MM.1S (cell line): ENCODE measurements at places on chromosomes 6 and 20.

DNA sequence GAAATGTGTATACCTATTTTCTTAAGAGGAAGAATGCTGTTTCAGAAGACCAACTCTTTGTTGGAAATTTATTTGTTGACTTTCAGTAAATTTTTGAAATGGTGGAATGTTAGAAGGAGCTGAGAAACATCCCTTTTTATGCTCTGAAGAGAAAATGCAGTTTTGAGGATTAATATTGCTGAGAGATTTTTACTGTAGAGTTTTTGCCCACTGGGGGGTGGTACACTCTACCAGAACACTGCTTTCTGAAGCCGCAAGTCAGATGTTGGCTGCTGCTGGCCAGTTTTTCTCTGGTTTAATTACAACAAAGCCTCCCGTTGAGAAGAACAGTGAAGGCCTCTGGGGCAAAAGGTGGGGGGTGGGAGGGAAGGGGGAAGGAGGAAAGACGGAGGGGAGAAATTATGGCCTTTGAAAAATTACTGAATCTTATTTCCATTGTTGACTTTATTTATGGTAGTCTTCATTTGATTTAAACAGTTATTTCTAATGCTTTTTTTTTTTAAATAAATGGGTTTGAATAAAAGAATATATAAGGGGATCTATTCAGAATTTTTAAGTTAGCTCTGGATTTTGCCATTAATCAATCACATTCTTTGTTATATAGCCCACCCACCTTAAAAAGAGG lies 3.0 kb downstream of the FLRT3 start:
- peak; percentile 62 for DNase-seq

GRCh38 chr6:111429571-111429970 lies 53.4 kb downstream of the REV3L start:
- DNase-seq = no peak

GRCh38 chr6:34151321-34152041 lies 5.6 kb upstream of the GRM4 start:
- no peak for DNase-seq

GRCh38 chr20:58649288-58650180 lies 1.5 kb upstream of the STX16 start:
- DNase-seq = no peak

- no peak for DNase-seq
Observed at GRCh38 chr20:43853174-43853803, 61.4 kb upstream of the TOX2 start.

GRCh38 chr6:157768304-157768703 lies 54.7 kb upstream of the SNX9 start:
- no peak for DNase-seq

DNA sequence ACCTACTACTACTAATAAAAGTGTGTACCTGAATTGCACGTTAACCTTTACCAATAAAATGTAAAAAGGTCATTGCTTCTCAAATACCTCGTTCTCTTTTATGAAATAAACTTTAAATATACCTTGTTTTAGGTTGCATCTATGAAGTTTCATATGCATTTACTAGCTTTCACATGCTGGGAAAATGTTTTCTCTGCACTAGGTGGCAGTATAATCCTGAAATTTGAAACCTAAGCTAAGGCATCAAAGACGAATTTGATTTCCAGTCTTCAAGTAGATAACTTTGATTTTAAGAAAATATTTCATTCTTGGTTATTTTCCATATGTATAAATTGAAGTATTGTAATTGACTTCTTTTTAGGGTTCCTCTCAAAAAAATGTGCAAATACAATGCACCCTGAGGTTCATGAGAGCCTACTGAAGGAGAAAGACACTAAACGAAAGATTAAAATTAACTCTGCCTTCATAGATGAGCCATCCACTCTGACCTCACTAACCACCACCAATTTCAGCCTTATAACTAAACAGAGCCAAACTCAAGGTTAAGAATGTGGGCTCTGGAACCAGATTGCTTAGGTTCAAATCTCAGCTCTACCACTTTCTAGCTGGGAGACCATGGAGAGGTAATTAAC lies 7.3 kb upstream of the COL9A1 start:
- DNase-seq = peak; percentile 65

- peak; percentile 28 for DNase-seq
Observed at GRCh38 chr20:3068986-3069900, 2.2 kb upstream of the OXT start.

GRCh38 chr20:33299111-33299603 lies 16.1 kb downstream of the BPIFB1 start:
- DNase-seq = peak; percentile 53

DNA sequence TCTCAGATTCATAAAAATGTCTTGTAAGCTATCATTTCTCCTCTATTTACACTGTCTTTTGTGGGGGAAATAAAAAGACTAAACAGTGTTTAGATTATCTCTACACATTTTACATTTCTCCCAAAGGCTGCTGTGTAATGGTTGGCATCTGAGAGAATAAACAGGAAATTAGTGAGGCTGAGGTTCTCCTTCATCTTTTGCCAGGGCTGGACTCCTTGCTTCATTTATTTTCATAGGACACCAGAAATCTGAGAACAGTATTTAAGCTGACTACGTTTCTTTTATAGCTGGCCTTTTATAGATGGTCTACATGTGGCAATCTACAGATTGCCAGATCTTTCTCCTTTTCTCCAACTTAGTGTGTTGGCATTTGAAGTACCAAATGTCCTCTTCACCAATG lies 41.5 kb downstream of the PLCB4 start:
- DNase-seq = no peak

GRCh38 chr6:149895048-149895590 lies 2.8 kb downstream of the RAET1E start:
- DNase-seq = no peak

DNA sequence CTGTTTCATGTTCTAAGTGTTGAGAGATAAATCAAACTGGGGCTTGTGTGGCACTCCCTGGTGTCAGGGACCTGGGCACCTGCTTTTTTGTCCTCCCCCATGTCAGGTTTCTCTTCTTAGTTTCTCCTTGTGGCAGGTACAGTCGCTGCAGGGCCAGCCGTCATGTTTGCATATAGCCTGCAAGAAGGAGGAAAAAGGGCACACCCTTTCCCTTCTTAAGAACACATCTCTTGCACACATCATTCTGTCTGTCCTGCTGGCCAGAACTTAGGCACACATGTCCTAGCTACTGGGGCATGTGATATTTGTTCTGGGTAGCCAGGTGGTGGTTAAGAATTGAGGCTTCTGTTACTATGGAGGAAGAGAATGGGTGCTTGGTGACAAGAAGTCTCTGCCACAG lies 27.9 kb downstream of the CDC5L start:
- DNase-seq = peak; percentile 28

DNA sequence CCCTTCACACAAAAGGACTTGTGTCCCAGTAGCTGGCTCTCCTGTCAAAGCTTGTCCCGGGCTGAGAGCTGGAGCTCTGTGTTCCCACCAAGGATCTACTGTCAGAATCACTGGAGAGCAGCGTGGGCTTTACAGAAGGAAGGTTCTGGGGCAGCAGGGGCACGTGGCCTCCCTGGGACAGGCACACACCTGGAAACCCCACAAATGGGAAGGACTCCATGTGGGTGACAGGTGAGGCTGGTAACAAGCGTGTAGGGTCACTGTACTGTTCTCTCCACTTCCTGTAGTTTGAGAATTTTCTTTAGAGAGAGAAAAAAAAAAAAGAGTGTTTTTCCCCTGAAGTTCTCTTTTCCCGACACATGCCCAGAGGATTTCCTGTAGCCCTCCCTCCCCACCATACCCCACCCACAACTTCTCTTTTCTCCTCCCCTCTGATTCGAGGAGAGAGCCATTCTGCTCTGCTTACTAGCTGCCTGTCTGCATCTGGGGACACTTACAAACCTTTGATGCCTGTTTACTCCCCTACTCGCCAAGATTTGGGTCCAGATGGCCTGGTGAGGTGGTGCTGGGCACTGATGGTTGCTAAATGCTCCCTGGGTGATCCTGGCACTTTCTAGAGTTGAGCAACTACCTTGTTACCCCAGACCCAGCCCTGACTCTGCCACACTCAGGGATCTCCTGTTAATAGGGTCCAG lies 84.1 kb upstream of the SIRPA start:
- DNase-seq = no peak

DNA sequence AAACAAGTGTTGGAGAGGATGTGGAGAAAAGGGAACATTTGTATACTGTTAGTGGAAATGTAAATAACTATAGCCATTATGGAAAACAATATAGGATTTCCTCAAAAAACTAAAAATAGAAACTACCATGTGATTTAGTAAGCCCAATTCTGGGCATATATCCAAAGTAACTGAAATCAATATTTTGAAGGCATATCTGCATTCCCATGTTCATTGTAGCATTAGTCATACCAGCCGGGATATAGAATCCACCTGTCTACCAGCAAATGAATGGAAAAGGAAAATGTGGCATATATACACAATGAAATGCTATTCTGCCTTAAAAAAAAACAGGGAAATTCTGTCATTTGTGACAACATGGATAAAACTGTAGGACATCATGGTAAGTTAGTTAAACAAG lies 15.3 kb upstream of the C6orf58 start:
- no peak for DNase-seq

DNA sequence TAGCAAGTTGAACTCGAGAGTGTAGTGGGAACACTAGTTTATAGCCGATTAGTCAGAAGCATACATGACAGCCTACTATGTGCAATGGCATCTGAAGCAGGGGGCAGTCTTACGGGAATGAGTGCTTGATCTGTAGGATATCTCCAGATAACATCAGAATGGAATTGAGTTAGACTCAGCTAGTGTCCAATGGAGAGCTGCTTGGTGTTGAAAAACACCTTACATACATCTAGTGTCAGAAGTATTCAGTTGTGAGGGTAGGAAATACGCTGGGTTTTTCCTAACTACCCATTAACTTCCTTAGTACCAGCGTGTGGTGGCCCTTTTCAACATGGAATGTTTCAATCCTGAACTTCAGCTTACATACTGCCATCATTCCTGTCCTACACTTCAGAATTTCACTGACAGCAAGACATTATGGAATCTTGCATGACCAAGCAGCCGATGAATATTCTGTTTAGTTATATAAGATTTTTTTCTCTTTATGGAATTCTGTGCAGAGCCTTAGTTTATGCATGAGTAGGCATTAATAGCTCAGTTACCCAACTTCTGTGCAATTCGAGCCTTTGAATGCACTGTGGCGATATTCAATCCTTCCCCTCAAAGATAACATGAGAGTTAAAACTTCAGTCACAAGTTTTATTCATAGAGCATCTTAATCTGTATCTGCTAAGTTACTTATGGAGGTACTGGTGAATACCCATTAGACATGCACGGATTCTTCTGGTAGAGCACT lies 218.6 kb upstream of the MOCS1 start:
- no peak for DNase-seq

DNA sequence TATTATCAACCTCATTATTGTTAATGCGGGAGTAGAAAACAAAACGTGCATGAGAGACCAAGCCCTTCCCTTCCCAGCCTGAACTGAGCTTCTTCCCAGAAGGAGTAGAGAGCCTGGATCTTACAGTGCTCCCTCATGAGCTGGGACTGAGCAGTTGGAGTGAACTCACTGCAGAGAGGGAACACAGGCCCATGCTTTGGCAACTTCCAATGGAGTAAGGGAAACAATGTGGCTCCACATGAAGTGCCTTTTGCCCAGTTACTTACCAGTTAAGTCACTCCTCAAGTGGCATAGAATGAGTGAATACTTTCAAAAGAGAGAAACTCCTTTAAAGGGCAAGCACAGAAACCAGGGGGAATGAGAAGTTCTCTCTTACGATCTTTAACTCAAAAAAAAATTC lies 12.4 kb downstream of the FHL5 start:
- no peak for DNase-seq

DNA sequence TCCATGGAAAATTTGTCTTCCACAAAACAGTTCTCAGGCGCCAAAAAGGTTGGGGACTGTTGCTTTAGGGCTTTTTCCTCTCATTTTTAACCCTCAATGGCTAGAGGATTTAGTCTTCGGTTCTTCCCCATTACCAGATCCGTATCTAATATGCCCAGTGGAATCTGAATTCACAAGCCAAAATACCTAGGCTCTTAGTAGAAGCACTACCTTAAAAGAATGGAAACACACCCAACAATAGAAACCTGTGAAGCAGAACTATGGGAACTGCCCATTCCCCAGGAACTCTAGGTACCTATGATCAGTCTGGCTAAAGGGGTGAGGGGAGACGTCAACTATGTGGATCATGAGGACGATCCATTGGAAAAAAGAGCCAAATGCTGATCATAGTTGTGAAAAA lies 3.1 kb downstream of the TREML4 start:
- DNase-seq = no peak

- no peak for DNase-seq
Observed at GRCh38 chr6:13409991-13410390, 77.4 kb downstream of the GFOD1 start.

- DNase-seq = no peak
Observed at GRCh38 chr20:625360-625932, 15.3 kb upstream of the TCF15 start.

DNA sequence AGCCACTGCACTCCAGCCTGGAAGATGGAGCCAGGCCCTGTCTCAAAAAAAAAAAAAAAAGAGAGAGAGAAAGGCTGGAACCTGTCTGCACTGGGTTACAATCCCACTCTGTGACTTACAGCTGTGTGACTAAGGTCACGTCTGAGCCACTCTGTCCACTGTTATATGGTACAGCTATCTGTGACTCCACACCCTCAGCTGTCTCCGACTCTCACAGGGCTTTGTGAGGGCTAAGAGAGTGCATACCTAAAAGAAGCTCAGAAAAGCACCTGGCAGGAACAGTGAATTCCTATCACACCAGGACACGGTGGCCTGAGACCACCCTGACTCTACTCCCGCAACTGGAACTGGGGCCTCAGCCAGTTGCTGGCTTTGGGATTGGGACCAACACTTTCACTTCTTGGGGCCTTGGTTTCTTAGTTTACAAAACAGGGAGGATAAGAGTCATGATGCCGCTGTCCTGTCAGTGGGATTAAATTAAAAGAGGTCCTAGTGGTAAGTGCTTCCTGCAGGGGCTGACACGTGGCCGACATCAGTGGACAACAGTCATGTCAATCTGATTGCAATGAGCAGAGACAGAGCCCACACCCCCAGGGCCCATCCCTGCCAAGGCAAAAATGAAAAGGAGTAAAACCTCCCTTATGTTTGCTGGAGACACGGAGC lies 5.7 kb upstream of the CD93 start:
- DNase-seq = no peak

DNA sequence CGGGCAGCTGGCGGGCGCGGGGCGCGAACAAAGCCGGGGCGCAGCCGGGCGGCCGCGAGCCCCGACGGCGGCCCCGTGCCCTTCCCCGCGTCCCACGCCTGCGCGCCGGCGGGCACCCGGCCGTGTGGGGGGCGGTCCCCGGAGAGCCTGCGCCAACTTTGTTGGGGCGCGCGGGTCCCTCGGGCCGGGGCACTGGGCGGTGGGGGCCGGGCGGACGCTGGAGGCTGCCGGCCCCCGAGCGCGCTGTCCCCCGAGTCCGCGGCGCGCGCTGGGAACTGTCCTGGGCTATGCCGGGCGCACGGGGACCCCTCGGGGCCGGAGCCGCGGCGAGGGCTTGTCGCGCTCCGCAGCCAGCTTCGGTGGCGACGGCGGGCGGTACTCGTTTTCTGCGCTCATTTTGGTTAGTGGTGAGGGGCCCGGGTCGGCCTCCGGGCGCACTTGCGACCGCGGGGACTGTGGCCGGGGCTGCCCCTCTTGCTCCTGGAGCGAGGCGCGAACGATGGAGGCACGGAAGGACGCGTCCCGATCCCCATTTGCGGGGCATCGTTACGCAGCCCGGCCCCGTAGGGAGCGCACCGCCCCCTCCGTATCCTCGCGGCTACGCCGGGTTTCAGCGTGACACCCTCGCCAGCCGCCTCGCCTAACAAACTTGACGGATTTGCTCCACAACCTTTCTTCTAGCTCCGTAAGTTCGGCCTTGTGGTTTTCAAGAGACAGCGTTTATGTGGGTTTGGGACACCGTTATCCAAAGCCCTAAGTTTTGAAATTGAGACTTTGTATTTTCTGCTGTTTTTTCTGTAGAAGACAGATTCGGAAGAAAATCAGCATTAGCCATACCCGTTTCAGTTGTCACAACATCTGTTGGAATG lies 622 bp downstream of the SS18L1 start:
- peak; percentile 52 for DNase-seq
